Fibroblast of pulmonary artery (primary cell): ENCODE measurements at places on chromosomes 1 and 21.

DNA sequence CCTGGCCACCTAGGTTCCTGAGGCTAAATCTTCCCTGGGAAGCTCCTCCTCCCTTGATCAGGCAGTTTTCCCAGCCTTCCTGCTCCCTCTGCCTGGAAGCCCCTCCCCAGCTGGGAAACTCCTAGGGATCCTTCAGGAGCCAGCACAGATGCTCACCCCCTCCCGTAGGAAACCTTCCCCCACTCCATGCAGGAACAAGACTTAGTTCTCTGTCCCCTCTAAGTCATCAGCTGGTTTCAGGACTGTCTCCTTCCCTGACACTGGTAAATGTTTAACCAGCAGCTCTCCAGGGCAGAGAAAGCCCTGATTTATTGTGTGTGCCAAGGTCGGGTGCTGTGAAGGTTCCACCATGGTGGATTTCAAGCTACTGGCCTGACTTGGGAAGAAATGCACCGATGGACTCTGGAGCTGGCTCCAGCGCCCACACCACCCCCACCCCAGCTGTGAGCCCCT, 25.0 kb downstream of the TTC39A start:
- no peak for DNase-seq

- DNase-seq = no peak
These were observed 5.4 kb upstream of the SIM2 start for GRCh38 chr21:36693489-36694030.

- no peak for DNase-seq
These were observed 50.8 kb downstream of the RHBG start for GRCh38 chr1:156419854-156420204.

GRCh38 chr1:226038661-226039060, 23.9 kb upstream of the H3-3A start:
- no peak for DNase-seq

- no peak for DNase-seq
These were observed 804.1 kb downstream of the USP25 start for GRCh38 chr21:16533692-16534407.

DNA sequence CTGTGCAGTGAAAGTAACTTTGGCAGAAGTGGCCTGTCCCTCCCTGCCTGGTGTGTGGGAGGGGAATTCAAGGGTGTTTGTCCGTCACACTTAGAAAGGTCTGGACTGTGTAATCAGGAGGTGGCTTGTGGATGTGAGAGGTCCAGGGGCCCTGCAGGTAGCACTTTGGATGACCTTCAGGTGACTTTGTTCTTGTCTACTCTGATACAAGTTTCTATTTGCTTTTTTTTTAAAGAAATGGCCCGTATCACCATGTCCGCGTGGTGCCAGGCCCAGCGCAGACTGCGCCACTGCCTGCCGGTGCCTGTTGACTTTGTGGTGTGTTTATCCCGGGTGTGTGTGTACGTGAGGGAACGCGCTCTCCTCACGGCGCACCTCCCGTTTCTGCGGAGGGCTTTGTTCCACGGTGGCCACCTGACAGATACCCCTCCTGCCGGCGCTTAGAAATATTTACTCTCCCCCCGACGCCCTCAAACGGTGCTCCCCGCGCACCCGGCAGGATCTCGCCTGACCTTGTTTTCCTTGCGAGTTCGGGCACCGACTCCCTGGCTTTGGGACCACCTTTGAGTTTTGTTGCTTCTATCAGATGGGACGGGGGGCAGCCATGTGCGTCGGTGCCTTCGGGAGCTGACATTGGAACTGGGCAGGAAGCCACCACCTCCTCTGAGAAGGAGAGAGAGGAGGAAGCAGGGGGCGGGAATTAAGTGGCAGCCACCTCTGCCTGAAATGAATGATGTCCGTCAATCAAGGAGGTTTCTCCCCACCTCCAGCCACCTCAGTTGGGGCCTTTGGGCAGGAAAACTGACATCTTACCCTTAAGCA, 119.4 kb downstream of the PRDM16 start:
- DNase-seq = no peak

GRCh38 chr1:8004803-8005573, 21.1 kb downstream of the ERRFI1 start:
- DNase-seq = peak; percentile 99

GRCh38 chr1:23718482-23718881, 24.8 kb upstream of the ELOA start:
- peak; percentile 55 for DNase-seq

DNA sequence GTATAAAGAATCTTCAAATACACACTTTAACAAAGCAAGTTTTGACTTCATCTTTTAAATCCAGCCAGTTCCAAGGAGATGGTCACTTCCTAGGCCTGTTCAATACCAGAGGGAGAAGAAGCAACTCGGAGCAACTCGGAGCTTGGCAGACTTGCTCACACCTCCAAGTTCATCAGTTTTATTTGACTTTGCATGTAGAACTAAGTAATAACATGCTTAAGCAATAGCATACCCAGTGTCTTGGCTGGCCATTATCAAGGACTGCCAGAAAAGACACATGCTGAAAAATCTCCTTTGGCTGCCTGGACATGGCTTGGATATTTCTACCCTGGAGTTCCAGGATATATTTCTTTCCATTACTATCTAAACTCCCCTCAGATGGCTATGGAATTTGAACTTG, 52.6 kb downstream of the GNG12 start:
- no peak for DNase-seq

GRCh38 chr21:45379171-45379900, 25.6 kb upstream of the COL18A1 start:
- no peak for DNase-seq

GRCh38 chr1:58201492-58202106, 344.9 kb downstream of the OMA1 start:
- no peak for DNase-seq

DNA sequence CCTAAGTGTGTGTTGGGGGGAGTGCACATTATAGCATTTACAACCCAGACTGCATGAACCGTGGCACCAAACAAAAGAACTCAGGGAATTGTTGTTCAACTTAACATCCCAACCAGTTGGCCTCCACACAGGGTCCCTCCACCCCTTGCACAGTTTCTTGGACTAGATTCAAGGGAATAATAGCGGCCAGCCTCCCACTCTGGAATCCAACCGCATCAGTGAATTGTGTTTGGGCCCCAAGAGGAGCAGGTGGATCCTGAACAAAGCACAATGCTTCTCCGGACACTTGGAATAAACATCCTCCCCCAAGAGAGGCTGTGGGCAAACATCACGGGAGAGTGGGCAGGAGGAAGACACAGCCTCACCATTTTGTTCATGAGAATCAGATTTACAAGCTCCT, 18.2 kb downstream of the CD34 start:
- DNase-seq = peak; percentile 49

GRCh38 chr1:174013864-174014418, 8.2 kb downstream of the RC3H1 start:
- no peak for DNase-seq

- no peak for DNase-seq
These were observed 76.4 kb upstream of the MAN1A2 start for GRCh38 chr1:117290890-117291289.

DNA sequence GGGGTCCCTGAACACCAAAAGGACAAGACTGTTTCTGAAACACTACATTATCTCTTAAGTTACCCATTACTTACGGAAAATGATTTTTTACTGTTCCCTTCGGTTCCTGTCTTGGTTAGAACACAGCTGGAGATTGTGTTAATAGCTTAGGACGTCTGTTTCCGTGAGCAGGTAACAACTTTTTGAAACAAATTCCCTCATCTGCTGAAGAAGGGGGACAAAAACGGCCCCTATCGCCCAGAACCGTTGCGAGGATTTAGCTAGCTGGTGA, 67.8 kb downstream of the SLC35A3 start:
- no peak for DNase-seq

- no peak for DNase-seq
These were observed 79.2 kb downstream of the RIPK4 start for GRCh38 chr21:41687633-41688032.

DNA sequence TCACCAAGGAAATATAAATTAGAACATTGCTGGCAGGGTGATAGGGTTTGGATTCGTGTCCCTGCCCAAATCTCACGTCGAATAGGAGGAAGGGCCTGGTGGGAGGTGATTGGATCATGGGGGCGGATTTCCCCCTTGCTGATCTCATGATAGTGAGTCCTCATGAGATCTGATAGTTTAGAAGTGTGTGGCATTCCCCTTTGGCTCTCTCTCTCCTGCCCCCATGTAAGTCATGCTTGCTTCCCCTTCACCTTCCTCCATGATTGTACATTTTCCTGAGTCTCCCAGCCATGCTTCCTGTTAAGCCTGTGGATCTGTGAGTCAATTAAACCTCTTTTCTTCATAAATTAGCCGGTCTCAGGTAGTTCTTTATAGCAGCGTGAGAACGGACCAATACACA, 60.6 kb downstream of the VPS26C start:
- no peak for DNase-seq

DNA sequence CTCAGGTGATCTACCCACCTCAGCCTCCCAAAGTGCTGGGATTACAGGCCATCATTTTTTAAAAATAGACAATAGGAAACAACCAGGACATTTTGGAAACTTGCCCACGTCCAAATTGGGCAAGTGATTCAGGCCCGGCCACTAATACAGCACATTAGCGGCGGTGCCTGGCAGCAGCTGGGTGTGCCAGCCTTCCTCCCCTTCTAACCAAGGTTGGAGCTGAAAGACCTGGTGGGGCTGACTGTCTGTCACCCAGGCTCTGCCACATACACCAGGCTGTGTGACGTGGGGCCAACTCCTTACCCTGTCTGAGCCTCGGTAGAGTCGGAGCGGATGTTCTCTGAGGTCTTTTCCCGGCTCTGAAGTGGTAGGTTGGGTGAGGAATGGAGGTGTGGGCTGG, 29.6 kb upstream of the TMEM51 start:
- no peak for DNase-seq

DNA sequence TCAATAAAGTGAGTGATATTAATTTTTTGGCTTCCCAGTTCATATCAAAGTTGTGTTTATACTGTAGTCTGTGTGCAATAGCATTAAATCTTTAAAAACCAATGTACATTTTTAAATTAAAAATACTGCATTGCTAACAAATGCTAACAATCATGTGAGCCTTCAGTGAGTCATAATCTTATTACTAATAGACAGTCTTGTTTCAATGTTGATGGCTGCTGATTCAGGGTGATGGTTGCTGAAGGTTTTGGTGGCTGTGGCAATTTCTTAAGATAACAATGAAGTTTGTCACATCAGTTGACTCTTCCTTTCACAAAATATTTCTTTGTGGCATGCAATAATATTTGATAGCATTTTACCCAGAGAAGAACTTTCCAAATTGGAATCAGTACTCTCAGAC, 109.0 kb downstream of the ZMYM4 start:
- DNase-seq = peak; percentile 13
